ENCODE measurements at places on chromosomes 6 and 20.
A peak's percentile ranks its signal among the peaks of the same experiment; 100 is the strongest.

DNA sequence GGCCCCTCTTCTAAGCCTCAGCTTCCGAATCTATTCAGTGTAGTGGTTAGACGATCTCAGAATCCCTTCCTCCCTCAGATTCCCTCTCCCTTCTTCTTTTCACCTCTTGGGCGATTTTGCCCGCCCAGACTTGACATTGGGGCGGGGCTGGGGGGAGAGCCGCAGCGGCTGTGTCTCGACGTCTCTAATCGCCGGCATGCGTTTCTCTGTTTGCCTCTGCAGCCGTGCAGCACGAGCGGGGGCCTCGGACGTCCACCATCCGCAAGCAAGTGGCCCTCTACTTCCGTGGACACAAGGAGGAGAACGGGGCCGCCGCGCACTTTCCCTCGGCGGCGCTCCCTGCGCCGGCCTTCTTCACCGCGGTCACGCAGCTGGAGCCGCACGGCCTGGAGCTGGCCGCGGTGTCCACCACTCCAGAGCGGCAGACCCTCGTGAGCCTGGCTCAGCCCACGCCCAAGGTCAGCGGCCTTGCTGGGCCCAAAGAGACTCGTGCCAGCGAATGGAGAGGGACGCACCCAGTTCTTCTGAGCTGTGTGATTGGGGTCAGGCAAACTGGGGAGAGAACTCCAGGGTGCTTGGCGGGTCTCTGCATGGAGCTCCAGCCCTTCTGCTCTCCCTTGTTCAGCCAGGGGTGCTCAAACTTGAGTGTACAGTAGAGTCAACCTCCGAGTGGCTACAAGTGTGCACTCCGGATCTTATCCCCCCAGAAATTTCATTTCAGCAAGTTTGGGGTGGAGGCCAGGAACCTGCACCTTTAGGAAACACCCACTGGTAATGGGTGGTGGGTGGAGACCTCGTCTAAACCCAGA lies 10.7 kb downstream of the NR2E1 start:
- DNase-seq = no peak

- no peak for DNase-seq
Observed at GRCh38 chr6:140912686-140913085, 1220.0 kb upstream of the GJE1 start.

- DNase-seq = no peak
Observed at GRCh38 chr6:164832410-164832809, 477.0 kb downstream of the C6orf118 start.

- DNase-seq = no peak
Observed at GRCh38 chr6:25220857-25221256, 58.3 kb upstream of the CARMIL1 start.

GRCh38 chr6:1611322-1611571 lies 1.5 kb downstream of the FOXC1 start:
- no peak for DNase-seq

DNA sequence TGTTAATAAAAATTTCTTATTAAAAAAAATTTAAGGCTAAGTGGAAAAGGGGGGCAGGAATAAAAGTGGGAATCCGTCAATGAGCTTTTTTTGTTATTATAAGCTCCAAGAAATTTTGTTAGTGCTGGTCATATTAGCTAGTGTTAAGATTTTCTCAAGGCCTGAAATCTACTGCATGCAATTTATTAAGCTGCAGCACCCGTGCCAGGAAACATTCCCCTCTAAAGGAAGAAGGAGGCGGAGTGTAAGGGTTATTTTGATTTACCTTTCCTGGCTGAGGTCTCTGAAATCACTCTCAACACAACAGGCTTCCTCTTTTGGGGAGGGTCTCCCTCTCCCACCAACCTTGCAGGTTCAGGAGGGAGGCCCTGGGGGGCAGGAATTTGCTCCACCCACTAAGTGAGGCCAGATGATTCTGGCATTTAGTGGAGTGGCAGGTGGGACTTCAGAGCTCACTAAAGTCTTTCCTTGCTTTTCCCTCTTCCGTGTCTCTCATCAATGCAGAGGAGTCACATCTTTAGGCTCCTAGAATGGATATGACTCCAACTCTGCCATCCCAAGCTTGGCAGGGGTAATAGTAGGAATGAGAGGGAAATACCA lies 168.8 kb downstream of the BCAS1 start:
- DNase-seq = no peak

- DNase-seq = no peak
Observed at GRCh38 chr6:125022391-125022989, 60.3 kb downstream of the RNF217 start.

DNA sequence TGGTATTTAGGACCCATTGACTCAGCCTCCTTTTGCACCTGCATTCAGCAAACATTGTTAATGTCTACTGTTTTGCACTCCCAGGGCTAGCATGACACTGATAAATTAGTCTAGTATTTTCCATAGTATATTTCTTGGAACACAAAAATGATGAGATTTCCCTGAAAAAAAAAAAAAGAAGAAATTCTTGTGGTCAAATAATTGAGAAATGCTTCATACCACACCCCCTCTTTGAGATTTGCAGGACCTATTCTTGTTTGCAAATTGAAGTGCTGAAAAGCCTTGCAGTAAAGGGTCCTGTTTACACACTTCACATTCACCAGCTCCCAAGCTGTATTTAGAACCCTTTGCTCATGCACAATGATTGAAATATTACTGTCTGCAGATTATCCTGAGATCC lies 36.3 kb upstream of the CLIC5 start:
- DNase-seq = no peak

DNA sequence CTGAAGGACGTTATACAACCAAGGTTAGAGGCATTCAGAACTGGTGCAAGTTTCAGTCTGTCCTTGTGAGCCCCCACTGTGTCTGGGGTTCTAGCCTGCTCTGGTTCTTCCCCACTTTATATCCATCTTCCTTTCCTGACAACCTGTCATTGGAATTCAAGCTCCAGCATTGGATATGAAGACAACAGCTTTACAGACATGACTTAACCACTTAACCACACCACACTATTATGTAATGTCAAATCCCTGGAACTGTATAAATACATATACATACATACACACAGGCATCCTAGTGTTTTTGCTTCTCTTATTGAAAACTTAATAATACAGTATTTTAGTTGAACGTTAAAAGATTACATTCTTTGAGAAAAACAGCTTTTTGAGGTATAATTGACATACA lies 217.9 kb upstream of the SGK1 start:
- no peak for DNase-seq

- DNase-seq = no peak
Observed at GRCh38 chr20:46118481-46119020, 437 bp downstream of the CD40 start.

GRCh38 chr6:47086051-47086770 lies 44.1 kb upstream of the ADGRF1 start:
- no peak for DNase-seq

DNA sequence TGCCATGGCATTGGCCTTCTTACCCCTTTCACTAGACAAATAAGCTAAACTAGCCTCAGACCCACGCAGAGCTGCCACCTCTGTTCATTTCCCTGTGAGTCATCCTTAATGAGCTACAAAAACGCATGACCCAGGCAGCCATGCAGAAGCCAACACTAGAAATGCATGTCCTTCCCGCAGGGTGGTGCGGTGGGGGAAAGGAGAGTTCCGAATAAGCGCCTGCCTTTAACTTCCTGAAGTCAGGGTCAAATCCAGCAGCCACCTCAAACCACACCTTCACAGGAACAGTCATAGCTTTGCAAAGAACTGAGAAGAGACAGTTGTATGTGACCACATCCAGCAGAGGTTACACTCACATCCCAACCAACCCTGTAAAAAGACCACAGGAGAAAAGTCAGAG lies 40.4 kb downstream of the IRF4 start:
- DNase-seq = no peak

- no peak for DNase-seq
Observed at GRCh38 chr6:43335469-43335868, 26.8 kb upstream of the CRIP3 start.

GRCh38 chr20:6686171-6686570 lies 81.3 kb upstream of the BMP2 start:
- DNase-seq = no peak

DNA sequence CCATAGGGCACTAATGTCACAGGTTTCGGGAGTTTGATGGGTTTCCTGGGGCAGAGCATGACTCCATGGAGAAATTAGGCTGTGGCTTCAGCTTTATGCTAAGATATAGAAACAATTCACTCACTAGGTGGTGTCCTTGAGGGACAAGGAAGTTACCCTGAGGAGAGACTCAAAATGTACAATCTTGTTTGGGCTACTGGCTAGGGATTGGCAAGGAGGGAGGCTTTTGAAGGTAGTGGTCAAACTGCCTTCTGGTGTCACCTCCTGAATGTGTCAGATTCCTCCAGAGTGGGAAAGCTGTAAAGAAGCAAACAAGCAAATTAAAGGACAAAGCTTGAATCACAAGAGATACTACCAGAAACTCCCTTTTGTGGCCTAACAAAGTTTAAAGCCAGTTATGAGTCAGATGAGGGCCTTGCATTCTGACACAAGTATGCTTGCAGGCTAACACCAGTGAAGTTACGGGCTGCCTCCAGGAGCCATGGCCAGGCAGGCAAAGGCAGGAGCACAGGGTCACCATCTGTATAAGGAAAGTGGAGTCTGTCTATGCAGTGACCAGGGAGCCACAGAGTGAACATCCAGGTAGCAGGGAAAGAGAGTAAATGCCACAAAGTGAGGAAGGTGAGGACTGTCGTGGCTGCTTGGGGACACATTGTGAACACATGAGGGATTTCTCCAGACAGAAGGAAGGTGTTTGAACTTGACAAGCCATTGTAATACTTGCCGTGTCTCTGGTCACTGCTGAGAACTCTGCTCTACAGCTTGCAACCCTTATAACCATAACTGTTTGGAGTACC lies 107.7 kb upstream of the DTNBP1 start:
- no peak for DNase-seq

GRCh38 chr6:34090935-34091334 lies 55.0 kb downstream of the GRM4 start:
- no peak for DNase-seq

GRCh38 chr6:130671577-130671976 lies 155.6 kb upstream of the SMLR1 start:
- no peak for DNase-seq

GRCh38 chr6:104653781-104654180 lies 205.9 kb downstream of the HACE1 start:
- no peak for DNase-seq

DNA sequence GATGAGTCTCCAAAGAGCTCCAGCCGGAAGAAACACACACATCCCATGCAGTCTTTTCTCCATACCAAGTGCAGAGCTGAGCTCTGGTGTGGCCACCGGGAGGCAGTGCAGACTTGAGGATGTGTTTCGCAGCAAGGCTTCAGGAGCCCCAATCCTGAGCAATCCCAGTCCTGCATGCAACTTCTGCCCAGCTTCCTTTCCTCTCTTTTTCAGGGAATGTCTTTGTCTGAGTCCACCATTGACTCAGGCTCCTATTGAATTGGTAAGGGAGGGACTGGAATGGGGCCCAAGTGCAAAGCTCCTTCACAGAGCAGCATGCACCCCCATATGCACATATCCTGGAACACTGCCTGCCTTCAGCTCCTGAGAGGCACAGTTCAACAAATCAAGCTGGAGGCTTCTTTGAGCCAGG lies 50.5 kb upstream of the ASIP start:
- DNase-seq = peak; percentile 78

DNA sequence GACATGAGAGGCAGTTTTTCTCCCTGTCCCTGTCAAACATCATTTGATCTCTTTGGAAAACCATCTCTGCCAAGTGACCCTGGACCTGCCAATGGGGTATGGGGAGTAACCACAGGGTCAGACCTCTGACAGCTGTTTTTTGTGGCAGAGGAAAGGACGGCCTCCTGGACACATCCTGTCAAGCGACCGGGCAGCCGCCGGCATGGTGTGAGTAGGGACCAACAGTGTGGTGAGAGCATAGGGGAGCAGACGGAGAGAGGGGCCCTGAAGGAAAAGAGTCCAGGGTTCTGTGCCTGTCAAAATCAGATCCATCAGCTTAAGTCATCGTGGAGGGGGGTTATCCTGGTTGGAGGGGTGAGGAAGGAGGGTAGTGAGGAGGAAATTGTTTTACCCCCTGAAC lies 10.1 kb downstream of the DNTTIP1 start:
- DNase-seq = no peak

DNA sequence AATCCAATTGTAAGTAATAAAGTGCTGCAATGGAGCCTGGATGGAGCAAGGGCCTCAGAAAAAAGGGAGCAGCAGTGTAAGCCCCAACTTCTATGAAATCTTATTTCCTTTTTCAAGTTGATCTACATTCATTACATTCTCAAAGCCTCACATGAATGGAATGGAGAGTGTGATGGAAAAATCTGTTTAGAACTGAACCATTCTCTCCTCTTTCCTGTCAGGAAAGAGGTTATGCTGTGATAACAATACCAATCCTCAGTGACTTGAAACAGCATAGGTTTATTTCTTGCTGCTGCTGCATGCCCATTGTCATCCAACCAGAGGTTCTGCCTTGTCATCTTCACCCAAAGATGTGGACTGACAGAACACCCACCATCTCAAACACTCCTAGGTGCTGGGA lies 8.9 kb upstream of the OR2H2 start:
- no peak for DNase-seq

Measured in brain microvascular endothelial cell (primary cell).